ENCODE measurements at places on chromosomes 2 and 18. TPM values are rescaled to one million over a fixed set of nuclear protein-coding genes. Genes with fewer than 3 reads are reported as not detected.

DNA sequence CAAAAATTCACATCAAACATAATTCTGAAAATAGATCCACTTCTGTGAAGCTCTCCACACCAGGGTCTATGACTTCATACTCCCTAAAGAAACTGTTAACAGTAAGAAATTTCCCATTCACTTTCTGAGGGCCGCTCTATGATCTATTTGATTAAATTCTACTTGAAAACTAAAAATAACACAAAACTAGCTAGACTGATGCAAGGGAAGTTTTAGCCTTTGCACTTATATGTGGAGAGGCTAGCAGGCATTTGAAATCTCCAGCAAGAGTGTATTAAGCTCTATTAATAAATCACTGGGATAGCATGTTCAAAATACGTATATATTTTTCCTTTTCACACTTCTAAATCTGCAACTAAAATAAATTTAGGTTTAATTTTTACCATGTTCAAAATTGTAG is 113.7 kb upstream of the SMAD7 start:
- no peak for DNase-seq

The TUBA3E gene
- not detected for total RNA-seq

- no peak for DNase-seq
These were observed 146.3 kb downstream of the LAMA3 start for GRCh38 chr18:23835506-23835905.

DNA sequence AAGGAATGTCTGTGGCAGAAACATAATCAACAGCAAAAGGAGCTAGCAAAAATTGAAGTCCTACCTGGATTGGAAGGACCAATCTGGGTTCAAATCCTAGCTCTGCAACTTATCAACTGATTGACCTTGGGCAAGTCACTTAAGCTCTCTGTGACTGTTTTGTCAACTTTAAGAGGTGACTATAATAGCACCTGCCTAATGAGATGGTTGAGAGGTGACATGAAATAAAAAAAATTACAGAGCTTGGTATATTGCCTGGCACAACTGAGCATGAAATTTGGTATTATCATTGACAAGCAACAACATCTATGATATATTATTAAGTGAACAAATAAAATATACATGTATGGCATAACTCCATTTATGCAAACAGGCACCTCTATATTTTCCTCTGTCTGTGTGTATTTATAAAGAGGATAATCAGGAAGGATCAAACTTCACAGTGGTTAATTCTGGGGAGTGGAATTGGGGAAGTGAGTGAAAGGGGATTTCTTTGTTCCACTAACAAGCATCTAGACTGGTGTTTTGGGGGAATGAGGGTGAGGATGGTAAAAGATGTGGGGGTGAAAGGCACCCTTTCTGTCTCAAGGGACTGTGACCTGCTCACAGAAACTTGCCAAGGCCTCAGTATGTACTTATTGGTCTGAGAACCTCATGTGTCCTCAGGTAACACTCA is 132.8 kb upstream of the SERTAD2 start:
- DNase-seq, result no peak

- DNase-seq, result no peak
These were observed 1.2 kb downstream of the VPS54 start for GRCh38 chr2:64017811-64018700.

- DNase-seq, result no peak
These were observed 947.2 kb downstream of the ERBB4 start for GRCh38 chr2:211591426-211591825.
